Transverse colon (tissue), 4 donors: ENCODE measurements at places on chromosomes 16 and 17. TPM values are rescaled to one million over a fixed set of nuclear protein-coding genes. Genes with fewer than 3 reads are reported as not detected.

GRCh38 chr17:32865141-32865540 is 11.8 kb downstream of the MYO1D start:
- no peak for DNase-seq

DNA sequence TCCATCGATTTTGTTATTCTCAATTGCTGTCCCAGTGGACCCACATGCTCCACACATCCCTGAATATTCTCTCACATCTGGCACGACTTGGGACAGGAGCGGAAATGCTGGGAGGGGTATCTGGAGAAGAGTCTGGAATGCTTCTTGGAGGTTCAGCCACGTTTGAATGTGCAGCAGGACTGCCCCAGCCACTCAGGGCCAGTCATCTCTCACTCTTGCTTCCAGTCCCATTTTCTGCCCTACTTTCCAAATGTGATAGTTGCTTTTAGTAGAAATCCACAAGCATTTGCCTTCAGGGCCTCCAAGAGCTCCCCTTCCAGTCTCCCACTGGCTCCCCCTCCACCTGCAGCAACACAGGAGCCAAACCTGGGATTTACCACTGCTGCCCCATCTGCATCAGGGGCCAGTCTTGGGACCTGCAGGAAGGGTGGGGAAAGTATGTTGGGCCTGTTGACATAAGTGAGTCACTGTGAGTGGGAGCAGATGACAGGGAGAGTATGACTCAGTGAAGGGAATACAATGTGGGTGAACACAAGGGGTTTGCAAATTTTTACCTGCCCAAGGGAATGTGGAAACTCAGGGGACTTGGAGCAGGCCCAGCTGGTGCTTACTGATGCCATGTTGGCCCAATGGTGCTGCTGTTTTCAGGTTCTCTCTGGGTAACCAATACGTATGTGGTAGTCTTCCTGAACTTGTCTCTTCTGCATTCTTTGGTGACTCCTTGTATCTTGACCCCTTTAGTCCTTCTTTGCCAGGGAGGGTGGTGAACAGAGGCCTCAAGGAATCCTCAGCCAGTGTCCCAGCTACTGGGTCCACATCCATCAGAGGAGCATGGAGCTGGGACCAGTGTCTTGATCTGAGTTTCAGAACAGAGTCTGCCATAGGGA is 78.8 kb upstream of the CRHR1 start:
- no peak for DNase-seq

- no peak for DNase-seq
Observed at GRCh38 chr17:58508341-58509067, 5.9 kb downstream of the MTMR4 start.

- DNase-seq, result no peak
Observed at GRCh38 chr17:32873114-32873513, 3.8 kb downstream of the MYO1D start.

DNA sequence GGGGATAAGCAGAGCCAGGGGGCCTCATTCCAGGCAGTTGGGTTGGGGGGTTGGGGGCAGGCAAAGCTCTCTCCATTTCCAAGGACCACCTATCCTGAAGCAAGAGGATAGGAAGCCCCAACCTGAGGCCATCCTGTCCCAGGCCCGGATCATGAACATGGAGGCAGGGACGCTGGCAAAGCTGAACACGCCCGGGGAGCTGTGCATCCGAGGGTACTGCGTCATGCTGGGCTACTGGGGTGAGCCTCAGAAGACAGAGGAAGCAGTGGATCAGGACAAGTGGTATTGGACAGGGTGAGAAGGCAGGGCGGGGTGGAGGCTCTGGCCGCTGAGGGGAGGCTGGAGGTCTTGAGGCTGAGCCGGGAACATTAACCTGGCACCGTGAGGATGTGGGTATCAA is 3.6 kb upstream of the CHAD start:
- no peak for DNase-seq

- DNase-seq, result no peak
Observed at GRCh38 chr17:82865774-82866395, 26.1 kb upstream of the ZNF750 start.

DNA sequence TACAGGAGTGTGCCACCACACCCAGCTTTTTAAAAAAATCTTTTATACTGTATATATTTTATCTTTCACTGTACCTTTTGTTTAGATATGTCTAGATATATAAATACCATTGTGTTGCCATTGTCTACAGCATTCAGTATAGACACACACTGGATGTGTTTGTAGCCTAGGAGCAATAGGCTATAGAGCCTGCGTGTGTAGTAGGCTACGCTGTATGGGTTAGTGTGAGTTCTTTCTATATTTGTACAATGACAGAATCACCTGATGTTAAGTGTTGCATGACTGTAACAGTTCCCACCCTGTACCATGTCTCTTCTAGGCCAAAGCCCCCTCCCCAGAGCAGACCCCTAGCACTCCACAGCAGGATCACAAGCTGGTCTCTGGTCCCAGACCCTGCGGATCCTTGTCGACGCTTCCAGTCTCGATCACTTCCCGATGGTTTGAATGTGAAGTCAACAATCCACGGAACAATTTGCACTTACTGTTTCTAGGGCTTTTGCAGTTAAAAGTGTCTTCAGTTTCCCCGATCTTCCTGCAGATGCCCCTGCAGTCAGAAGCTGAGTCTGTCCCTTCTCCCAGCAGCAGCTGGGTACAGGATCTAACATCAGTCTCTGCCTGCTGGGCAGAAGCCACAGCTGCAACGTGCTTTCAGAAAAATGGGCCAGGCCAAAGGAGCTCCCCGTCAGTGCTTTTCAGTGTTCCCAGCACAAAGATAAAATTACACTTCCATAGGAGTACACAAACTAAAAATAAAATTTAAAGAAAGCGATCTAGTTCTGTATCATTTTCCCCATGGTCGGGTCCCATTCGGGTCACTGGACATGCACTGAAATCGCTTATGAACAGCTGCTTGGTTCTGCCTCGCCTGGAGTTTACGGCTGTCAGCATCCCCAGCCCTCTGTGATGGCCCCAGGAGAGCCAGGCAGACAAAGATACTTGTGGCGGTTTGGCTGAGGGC is 35.4 kb downstream of the ADAM11 start:
- no peak for DNase-seq

- peak; percentile 79 for DNase-seq
Observed at GRCh38 chr16:23433261-23433920, 19.6 kb downstream of the COG7 start.

- no peak for DNase-seq
Observed at GRCh38 chr17:15388356-15389041, 47.1 kb upstream of the TEKT3 start.

- DNase-seq, result no peak
Observed at GRCh38 chr17:61158376-61158775, 241.3 kb upstream of the TBX2 start.

DNA sequence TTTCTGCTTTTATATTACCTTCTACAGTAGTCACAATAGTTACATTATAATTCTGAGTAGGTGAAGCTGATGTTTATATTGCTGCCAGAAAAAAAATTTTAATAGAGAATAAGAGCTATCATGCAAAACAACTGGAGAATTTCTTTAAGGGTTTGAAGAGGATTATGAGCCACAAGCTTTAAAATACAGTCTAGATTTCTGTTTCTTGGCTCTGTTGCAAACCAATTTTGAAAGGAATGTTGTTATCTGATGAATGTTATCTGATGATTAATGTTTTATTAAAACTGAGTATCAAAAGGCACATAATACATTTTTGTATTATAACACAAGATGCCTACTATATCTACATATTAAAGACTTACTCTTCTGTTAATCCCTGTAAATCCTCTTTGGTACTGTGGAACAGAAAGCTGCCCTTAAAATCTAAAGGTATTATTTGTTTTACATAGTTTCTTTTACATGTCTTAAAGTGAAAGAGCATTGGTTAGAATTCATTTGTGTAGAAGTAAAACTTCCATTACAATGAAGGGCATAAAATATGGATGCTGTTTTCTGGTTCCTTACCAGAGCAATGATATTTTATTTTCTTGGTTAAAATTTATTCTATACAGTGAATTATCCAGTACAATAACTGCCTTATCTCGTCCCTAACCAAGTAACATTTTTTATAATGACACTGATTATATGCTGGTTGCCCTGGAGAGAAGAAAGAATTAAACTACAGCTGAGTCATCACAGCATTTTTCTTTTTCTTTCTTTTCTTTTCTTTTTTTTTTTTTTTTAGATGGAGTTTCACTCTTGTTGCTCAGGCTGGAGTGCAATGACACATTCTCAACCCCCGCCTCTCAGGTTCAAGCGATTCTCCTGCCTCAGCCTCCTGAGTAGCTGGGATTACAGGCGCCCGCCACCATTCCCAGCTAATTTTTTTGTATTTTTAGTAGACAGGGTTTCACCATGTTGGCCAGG is 205.7 kb downstream of the TANC2 start:
- DNase-seq, result no peak

DNA sequence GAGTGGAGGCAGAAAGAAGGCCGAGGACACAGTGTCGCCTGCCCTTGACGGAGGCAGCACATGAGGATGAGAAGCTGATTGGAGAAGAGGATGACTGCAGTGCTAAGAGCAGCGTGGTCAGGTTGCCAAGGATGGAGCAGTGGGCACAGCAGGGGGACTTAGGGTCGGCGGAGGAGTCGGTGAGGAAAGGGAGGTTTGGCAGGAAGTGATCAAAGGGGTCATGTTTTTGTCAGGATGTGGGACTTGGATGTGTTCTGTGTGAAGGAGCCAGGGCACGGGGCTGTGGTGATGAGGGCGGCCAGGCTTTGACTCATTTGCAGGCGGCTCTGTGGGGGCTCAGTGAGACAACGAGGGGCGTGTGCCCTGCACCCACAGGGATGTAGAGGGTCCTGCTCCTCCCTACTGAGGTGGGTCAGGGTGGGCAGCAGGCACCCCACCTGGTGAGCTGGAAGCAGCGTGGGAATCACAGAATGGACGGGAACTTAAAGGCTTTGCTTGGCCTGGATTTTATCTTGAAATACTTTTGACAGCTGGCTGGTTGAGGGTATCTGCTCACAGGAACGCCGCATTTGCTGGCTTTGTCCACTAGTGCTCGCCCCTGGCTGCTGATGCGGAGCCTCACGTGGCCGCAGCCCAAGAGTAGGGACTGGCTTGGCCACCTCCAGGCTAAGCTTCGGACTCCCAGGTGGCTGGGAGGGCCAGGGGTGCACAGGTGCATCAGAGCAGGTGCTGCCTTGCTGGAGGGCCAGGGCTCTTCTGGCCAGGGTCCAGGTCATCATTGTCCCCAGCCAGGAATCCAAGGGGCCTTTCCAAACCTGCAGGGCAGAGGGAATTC is 6.0 kb downstream of the MPG start:
- DNase-seq, result no peak

DNA sequence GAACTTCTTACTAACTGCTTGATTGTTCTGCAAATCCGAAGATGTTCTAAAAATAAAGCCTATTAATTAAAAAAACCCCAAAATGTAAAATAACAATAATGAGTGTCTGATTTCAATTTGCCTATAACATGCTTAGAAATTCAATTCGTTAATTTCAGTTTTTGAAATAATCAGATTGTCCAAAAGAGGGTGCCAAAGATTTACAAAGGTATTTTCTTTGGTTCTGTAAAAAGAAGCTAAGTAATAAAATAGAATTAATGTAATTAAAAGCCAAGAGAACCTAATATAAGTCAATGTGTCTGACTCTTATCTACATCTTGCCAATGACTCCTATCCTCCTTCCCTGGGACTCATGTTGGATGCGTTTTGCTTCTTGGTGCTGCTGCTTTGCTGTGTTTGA is 75.0 kb upstream of the CPHXL start:
- no peak for DNase-seq

DNA sequence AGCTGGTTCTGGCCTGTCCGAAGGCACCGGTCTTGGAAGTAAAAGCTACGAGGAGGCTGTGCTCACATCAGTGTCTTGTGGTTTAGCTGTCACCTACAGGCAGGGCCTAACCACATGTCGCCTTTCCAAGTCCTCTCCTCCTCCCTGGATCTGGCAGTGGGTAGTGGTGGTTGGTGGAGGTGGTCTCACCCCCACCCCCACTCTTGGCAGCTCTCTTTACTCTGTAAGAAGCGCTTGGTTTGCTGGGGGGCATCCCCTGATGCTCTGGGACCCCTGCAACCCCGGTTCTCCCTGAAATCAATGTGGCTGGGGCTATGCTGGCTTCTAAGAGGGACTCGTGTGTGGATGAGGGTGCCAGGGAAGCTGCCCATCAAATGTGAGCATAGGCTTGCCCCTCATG is 68.3 kb downstream of the WIPI1 start:
- DNase-seq, result no peak

- no peak for DNase-seq
Observed at GRCh38 chr17:79413611-79414010, 197.2 kb downstream of the RBFOX3 start.

GRCh38 chr17:57833179-57833939 is 16.5 kb downstream of the MRPS23 start:
- peak; percentile 62 for DNase-seq

GRCh38 chr17:55859301-55859795 is 108.5 kb downstream of the PCTP start:
- no peak for DNase-seq

DNA sequence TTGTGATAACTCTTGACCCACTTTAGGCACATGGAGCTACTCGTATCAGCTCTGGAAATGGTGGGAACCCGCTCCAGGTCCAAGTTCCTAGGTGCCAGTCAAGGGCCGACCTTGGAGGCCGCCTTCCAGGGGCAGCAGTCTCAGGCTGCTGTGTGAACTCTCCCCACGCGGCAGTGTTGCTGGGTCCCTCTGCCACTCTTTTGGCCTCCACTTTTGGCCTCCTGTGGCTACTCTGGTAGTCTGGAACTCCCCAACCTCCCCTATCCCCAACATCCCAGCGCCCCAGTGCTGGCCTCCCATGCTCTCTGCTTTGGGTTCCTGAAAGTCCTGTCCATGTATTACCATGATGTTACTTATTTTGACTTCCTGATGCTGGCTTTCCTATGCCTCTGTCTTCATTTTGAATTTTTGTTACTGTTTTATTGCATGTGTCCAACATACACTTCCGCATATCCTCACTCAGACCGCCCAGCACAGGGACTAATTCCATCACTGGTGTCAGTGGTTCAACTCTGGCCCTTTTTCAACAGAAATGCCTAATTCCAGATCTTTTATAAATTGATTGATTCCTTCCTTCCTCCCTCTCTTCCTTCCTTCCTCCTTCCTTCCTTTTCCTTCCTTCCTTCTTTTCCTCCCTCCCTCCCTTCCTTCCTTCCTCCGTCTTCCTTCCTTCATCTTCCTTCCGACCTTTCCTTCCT is 44.1 kb downstream of the COX4I1 start:
- DNase-seq, result no peak

DNA sequence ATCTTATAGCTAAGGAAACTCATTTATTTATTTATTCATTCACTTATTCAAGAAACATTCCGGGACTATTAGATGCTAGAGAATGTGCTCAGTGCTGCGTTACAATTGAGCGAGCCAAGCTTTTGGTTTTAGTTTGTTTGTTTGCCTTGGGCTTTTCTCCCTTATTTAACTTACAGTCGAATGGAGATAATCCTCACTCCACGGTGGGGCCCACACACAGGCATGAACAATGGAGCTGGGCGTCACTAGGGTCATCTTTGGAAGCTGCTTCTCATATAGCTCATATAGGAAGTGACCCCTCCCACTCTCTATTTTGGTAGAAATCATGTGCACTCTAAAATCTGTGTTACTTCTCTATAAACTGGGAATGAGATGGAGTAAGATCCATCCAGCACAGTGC is 210.0 kb downstream of the TMEM114 start:
- DNase-seq, result no peak

GRCh38 chr17:68060336-68060735 is 24.8 kb downstream of the KPNA2 start:
- DNase-seq, result no peak

Gene KCTD2
- total RNA-seq, result 18.3 TPM

Gene MT1E
- total RNA-seq, result 109 TPM

Gene C16orf86
- 7.1 TPM for total RNA-seq

Gene SAMD14
- total RNA-seq, result not detected

Gene BIRC5
- 1.2 TPM for total RNA-seq

Gene TSPOAP1
- 4.4 TPM for total RNA-seq

Gene SKAP1
- not detected for total RNA-seq

Gene TMEM235
- total RNA-seq, result not detected

Gene CA5A
- not detected for total RNA-seq

Gene TMEM238L
- 34.4 TPM for total RNA-seq

Gene UMOD
- total RNA-seq, result not detected
